ENCODE measurements at places on chromosomes 4 and X. TPM values are rescaled to one million over a fixed set of nuclear protein-coding genes. Genes with fewer than 3 reads are reported as not detected.

DNA sequence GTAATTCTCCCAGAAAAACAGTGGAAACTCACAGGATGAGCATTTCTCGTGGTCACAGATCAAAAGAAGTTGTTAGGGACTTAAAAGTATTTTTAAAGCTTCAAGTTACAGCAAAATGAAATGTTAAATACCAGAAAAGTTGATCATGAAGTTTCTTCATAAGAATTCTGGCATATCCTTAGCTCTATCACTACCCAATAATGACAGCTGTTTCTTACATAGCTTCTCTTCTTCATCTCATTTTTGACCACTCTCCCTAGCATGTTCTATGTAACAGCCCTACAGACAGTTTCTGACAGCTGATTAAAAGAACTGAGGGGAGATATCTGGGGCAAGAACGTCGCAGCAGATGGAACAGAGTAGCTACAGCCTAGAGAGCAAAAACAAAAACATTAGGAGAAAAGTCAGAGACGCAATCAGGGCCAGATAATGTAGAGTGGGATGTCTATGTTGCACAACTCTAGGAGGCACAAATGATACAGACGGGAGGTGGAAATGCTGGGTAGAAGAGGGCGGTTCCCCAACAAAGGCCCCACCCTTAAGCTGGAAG, 108.7 kb downstream of the CORIN start:
- H3K4me3 ChIP-seq, result no peak overlapping the region
- H3K4me1 ChIP-seq, result no peaks in the 10 kb centered on the region
- H3K27ac ChIP-seq, result no peak overlapping the region
- no peak for DNase-seq

Gene ADGRG4
- not detected for total RNA-seq

DNA sequence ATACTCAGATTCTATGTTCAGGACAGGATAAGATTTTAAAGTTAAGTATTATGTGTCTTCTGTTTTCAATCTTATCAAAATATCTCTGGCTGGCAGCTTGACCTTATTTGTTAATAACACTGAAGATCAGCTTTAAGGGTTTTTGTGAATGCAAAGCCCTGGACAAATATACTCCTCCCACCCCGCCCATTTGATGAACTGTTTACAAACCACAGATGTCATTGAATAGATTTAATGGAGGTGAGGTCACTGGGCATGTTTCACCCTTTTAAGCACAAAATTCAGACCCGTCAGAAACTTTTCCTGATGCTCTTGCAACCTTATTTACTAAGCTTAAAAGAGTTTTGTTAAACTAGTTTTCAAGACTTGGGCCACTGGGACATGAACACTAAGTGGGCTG, 10.1 kb upstream of the CXCL8 start:
- H3K36me3 ChIP-seq, result no peaks in the 10 kb centered on the region
- peaks cover 28% of the 10 kb centered on the region for H3K4me1 ChIP-seq
- H3K4me3 ChIP-seq, result no peak overlapping the region
- no peaks in the 10 kb centered on the region for H3K27me3 ChIP-seq

Gene MAOB
- total RNA-seq, result 23.2 TPM

GRCh38 chrX:112424166-112424565, 255.6 kb downstream of the LHFPL1 start:
- no peaks in the 10 kb centered on the region for H3K4me1 ChIP-seq
- H3K36me3 ChIP-seq, result no peaks in the 10 kb centered on the region
- no peaks in the 10 kb centered on the region for H3K27me3 ChIP-seq
- no peak for DNase-seq
- no peak overlapping the region for H3K4me3 ChIP-seq

Gene NLGN3
- total RNA-seq, result 3.6 TPM

GRCh38 chr4:4869731-4870571, 10.5 kb downstream of the MSX1 start:
- H3K27me3 ChIP-seq, result peaks cover 100% of the 10 kb centered on the region
- H3K4me3 ChIP-seq, result no peak overlapping the region
- H3K27ac ChIP-seq, result no peak overlapping the region

Gene MAOA
- 116 TPM for total RNA-seq

DNA sequence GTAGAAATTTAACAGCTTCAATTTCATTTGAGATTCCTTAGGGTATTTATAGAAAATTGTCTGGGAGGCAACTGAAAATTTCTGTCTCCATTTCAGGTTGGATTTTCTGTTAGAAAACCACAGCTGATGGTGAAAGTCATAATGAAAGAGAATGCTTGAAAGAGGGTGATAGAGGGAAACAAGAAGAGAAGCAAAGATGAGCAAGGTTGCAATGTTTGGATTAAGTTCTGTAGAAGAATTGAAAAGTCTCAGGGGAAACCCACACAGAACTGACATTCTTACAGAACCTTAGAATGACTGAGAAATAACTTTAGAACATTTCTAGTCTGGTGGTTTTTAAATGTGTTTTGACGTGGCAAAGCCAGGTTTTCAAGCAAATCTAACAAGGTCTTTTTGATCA, 14.7 kb downstream of the GBA3 start:
- DNase-seq, result no peak
- H3K4me3 ChIP-seq, result no peak overlapping the region
- no peaks in the 10 kb centered on the region for H3K36me3 ChIP-seq
- H3K27ac ChIP-seq, result no peak overlapping the region

- no peaks in the 10 kb centered on the region for H3K4me1 ChIP-seq
- no peak for DNase-seq
- H3K27me3 ChIP-seq, result no peaks in the 10 kb centered on the region
- H3K36me3 ChIP-seq, result no peaks in the 10 kb centered on the region
- no peak overlapping the region for H3K27ac ChIP-seq
Measured at GRCh38 chr4:160034501-160034900, 931.6 kb downstream of the RAPGEF2 start.

Gene ETDB
- total RNA-seq, result not detected

Gene FDCSP
- 1.1 TPM for total RNA-seq

Gene ZNF182
- total RNA-seq, result 4.3 TPM

Gene SCD5
- 30.1 TPM for total RNA-seq

DNA sequence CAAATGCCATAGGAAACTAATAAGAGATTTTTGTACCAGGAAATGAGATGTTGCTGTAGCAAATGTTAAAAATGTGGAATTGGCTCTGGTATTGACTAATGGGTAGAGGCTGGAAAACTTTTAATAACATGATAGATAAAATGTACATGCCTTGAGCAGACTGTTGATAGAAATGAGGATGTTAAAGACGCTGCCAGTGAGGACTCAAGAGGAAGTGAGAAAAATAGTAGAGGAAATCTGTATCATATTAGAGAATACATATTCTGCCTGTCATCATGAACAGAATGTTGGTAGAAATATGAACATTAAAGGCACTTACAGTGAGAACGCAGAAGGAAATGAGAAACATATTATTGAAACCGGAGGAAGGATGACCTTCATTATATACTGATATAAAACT, 577.2 kb upstream of the HTR2C start:
- no peak for DNase-seq
- H3K27ac ChIP-seq, result no peak overlapping the region
- H3K4me1 ChIP-seq, result no peaks in the 10 kb centered on the region
- H3K27me3 ChIP-seq, result no peaks in the 10 kb centered on the region
- no peaks in the 10 kb centered on the region for H3K36me3 ChIP-seq

Gene ZFP92
- total RNA-seq, result 0.71 TPM

GRCh38 chrX:155071694-155072280, 479 bp downstream of the BRCC3 start:
- H3K27me3 ChIP-seq, result no peaks in the 10 kb centered on the region
- peak overlapping the region; percentile 88 for H3K27ac ChIP-seq
- H3K4me1 ChIP-seq, result no peaks in the 10 kb centered on the region
- peak; percentile 68 for DNase-seq
- no peaks in the 10 kb centered on the region for H3K36me3 ChIP-seq
- H3K4me3 ChIP-seq, result peak overlapping the region; percentile 61

Gene COL4A6
- 0.41 TPM for total RNA-seq

Gene CT55
- not detected for total RNA-seq

DNA sequence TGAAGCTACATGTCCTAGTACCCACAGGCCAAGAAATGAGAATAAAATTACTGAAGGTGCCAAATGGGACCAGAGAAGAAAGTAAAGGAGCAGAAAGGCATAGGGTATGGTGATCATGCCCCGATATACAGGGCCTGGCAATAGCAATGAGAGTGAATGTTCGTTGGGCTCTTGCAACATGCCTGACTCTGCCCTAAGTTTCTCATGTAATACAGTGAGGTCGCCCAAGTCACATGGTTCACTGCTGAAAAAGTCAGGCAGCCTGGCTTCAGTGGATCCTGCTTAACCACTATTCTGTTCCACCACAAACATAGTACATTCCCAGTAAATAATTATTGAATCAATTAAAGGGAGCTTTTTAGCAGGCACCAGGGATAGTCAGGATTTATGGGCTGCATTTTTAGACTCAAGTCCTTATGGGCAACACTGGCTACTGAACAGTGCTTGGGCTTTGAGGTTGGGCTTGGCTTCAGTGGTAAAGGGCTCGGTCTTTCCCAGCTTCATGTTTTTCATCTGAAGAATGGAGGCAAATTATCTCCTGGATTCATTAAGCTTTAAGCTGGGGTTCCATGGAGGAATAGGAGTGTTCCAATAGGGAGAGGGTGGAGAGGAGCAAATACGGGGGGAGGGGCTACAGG, 67.1 kb upstream of the ZNF518B start:
- no peaks in the 10 kb centered on the region for H3K27me3 ChIP-seq
- no peak overlapping the region for H3K27ac ChIP-seq
- no peak overlapping the region for H3K4me3 ChIP-seq
- no peaks in the 10 kb centered on the region for H3K36me3 ChIP-seq

DNA sequence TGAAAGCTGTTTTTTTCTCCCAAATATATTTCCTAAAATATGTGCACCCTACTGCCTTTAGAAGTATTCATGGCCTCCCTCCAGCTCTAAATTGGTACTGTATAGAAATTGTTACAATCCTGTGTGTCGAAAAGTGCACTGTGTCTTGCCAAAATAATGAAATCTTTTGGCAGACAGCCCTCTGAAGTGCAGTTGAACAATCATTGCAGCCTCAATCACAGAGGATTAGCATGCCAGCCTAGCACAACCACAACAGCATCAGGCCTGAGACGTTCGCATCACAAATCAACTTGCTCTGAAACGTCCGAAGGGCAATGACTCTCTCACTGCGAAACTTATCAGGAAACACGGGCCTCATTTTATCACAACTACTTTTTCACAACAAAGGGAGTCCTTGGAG, 99.0 kb downstream of the ANOS1 start:
- no peak overlapping the region for H3K4me3 ChIP-seq
- no peaks in the 10 kb centered on the region for H3K27me3 ChIP-seq
- no peak for DNase-seq
- H3K4me1 ChIP-seq, result no peaks in the 10 kb centered on the region

Gene GPR50
- total RNA-seq, result not detected

DNA sequence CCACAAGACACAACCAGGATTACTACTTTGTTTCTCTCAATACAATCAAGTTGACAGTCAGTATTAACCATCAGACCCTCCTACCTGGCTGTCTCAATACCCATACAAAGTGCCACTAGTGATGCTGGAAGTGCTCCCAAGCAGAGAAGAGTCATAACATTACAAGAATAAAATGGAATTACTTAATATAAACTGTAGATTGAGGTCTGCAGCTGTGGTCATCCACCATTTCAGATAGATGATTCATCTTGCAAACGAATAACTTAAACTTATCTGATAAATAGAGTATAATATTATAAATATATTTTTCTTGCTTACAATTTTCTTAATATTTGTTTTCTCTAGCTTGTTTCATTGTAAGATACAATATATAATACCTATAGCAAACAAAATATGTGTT, 1034.2 kb upstream of the PCDH10 start:
- no peaks in the 10 kb centered on the region for H3K36me3 ChIP-seq
- no peaks in the 10 kb centered on the region for H3K4me1 ChIP-seq
- no peak overlapping the region for H3K4me3 ChIP-seq
- H3K27ac ChIP-seq, result no peak overlapping the region

DNA sequence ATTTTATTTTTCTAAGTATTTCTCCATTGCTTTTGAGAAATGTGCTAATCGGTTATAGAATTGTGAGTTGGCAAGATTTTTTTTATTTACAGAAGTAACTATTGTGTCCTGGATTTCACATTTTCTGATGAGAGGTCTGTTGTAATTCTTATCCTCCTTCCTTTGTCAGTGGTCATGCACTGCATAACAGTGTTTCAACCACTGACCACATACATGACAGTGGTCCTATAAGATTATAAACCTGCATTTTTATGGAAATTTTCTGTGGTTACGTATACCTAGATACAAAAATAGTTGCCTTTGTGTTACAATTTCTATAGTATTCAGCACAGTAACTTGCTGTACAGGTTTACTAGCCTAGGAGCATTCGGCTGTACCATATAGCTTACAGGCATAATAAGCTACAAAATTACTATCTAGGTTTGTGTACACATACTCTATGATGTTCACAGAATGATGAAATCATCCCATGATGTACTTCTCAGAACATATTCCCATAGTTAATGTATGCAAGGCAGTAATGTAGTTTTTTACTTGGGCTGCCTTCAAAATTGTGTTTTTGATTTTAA, 47.8 kb downstream of the APELA start:
- no peak overlapping the region for H3K4me3 ChIP-seq
- no peak overlapping the region for H3K27ac ChIP-seq
- no peaks in the 10 kb centered on the region for H3K36me3 ChIP-seq

Gene TBX22
- not detected for total RNA-seq

- no peaks in the 10 kb centered on the region for H3K4me1 ChIP-seq
- DNase-seq, result no peak
- no peak overlapping the region for H3K27ac ChIP-seq
- no peaks in the 10 kb centered on the region for H3K36me3 ChIP-seq
- no peak overlapping the region for H3K4me3 ChIP-seq
- H3K27me3 ChIP-seq, result no peaks in the 10 kb centered on the region
Measured at GRCh38 chrX:47608130-47608810, 11.4 kb downstream of the SYN1 start.

GRCh38 chr4:74950882-74951281, 18.0 kb downstream of the PARM1 start:
- H3K27ac ChIP-seq, result no peak overlapping the region
- no peak overlapping the region for H3K4me3 ChIP-seq
- H3K36me3 ChIP-seq, result no peaks in the 10 kb centered on the region
- H3K27me3 ChIP-seq, result no peaks in the 10 kb centered on the region

DNA sequence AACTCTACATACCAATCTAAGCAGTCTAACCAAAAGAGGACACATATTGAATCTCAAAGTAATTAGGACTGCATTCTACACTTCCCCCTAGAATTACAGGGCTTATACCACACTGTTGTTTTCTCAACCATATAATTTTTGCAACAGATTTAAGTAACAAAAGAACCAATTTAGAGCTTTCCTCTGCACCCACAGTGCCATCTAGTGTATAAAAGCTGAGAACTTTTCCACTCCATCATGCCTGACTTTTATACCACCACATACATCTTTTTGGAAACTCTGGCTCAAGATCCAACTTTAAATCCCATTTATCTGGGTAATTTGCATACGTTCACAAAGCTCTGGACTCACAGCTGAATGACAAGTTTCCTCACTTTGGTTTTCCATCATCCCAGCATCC, 99.5 kb downstream of the EFHC2 start:
- no peak overlapping the region for H3K4me3 ChIP-seq
- H3K36me3 ChIP-seq, result no peaks in the 10 kb centered on the region
- H3K27me3 ChIP-seq, result no peaks in the 10 kb centered on the region
- no peak overlapping the region for H3K27ac ChIP-seq
- DNase-seq, result no peak

All from sigmoid colon (tissue), 7 donors.